ENCODE measurements at places on chromosomes 7 and 10.
A peak's percentile ranks its signal among the peaks of the same experiment; 100 is the strongest.

DNA sequence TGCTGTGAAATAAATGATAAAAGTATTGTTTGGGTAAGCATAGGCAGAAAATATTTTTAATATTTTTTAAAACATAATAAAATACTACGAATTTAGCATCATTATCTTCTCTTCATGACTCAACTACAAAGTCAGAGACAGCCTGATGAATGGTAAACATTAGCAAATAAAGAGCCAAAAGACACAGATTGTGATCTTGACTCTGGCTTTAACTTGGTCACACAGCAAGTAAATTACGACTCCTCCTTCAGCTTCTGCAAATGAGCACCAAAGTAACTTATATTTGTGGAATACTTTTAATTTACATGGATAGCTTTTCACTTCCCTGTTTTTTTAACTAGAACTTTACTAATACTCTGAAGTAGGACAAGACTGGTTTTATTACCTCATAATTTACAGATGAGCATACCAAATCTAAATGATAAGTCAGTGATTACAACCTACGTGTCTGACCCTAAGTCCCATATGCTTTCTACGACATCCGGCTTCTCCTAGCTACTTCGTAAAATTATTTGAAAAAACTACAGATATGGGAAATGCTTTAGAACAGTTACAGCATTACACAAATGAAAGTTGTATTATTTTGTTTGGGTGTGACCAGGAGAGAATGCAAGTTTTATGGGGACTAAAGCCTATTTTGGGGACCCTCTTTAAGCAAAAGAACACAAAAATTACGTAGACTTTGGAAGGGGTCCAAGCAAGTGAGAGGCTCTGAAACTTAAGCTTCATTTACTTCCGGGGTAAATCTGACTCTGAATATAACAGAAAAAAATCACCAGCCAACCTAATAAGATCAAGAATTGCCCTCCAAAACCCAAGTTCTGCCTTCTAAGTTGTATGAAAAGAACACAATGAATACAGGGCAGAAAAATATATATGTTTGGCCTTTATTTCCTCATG is 133.8 kb downstream of the CPEB3 start:
- no peak for DNase-seq

- no peak for DNase-seq
Measured at GRCh38 chr7:129913428-129913827, 39.3 kb downstream of the UBE2H start.

GRCh38 chr10:114502074-114502473 is 97.8 kb upstream of the AFAP1L2 start:
- no peak for DNase-seq

GRCh38 chr7:119397156-119397555 is 875.8 kb upstream of the KCND2 start:
- no peak for DNase-seq

DNA sequence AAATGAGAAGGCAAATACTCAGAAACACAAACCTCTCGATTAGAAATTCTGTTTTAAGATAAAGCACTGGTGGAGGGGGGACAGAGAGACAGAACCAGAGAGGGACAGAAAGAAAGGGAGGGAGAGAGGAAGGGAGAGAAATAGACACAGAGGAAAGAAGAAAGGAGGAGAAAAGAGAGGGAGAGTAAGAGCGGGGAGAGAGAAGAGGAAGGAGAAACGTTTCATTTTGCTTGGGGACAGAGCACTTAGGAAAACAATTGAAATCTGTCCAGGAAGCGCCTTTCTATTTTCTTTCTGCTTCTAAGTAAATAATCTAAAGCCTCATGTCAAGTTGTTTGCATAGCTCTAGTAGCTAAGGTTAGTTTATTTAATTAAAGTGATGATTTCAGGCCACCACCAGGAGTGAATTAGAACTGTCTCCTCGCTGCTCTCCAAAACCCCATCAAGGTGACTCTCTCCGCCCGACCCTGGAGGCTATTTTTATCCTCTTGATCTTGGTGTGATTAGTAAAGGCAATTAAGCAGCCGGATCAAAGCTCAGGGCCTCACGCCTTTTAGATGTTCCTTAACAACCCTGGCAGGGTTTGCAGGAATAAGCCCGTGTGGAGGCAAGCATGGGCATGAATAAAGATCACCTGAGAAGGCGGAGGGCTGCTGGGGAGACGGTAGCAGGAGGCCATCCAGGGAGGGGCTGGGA is 73.4 kb upstream of the INSIG1 start:
- DNase-seq: no peak

DNA sequence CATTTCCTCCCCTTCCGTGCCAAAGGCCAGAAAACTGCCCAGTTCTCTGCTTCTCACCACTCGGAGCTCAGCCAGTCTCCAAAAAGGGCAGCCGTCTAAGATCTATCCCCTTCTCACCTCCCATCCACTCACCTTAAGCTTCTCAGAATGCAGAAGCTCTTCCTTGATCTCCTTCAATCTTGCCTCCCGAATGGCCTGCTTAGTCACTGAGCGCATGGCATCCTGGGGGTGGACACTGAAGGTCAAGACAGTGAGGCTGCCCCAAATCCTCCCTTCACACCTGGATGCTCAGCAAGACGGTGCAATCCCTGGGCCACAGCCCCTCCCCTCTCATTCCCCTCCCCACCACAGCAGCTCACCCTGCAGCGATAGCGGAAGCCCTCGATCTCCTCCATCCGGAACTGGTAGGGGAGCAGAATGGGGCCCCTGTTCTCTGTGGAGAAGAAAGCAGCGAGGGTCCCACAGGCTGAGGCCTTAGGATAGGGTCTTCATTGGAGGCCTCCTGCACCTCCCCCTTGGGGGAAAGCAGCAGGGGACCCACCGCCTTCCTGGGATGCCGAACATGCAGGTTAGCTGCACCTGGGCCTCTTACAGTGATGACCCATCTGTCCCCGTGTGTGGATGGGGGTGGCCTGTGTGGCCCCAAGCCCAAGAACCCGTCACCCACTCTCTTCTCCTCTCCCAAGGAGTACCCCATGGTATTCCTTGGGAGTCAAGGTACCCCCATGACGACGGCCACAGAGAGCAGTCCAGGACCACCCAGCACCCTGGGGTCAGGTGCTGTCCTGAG is 4.7 kb downstream of the DDX56 start:
- DNase-seq: no peak

GRCh38 chr7:106418526-106418925 is 133.7 kb upstream of the NAMPT start:
- peak; percentile 28 for DNase-seq

GRCh38 chr7:38274486-38274885 is 1.1 kb upstream of the TARP start:
- DNase-seq: no peak

DNA sequence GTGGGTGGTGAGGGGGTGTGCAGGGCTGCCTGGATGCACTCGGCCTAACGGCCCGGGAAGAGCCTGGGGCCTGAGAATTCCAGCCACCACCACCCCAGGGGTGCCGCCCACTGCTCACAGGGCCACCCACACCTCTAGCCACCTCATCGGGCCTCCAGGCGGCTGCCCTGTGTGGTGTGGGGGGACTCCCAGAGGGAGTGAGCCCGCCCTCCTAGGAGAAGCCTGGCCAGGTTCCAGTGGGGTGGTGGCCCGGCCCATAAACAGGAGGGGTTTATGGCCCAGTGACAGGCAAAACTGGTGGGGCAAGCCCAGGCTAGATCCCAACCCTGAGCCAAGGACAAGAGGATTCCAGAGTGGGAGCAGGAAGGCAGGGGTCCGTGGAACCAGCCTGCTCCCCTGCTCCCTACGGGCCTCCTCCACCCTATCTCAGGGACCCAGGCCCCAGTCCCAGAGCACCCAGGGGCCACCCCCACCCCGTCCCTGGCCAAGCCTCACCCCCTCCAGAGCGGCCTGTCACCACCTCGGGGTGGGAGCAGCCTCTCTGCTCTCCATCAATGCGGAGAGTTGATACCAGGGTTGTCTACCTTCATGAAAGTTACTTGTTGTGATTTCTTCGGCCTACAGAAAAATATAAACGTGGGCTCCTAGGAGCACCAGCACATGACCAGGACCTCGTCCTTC is 20.2 kb upstream of the PDGFA start:
- no peak for DNase-seq

DNA sequence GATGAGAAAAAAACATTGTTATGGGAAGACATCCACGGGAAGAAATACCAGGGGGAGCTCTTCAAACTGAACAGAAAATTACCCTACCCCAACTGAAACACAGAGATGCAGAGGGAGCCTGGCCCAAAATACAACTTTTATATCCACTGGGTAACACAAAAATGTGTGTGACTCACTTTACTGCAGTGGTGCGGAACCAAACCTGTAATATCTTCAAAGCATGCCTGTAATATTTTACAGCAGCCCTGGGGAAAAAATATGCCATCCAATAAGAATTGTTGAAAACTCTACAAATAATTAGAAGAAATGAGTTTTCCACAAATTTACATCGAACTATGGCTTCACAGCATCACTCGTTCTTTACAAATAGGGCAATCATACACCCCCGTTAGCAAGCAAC is 49.8 kb upstream of the SRRM3 start:
- no peak for DNase-seq

- DNase-seq: no peak
Measured at GRCh38 chr10:2924431-2924830, 142.9 kb upstream of the PFKP start.

GRCh38 chr7:106016331-106016730 is 53.3 kb downstream of the CDHR3 start:
- peak; percentile 35 for DNase-seq

DNA sequence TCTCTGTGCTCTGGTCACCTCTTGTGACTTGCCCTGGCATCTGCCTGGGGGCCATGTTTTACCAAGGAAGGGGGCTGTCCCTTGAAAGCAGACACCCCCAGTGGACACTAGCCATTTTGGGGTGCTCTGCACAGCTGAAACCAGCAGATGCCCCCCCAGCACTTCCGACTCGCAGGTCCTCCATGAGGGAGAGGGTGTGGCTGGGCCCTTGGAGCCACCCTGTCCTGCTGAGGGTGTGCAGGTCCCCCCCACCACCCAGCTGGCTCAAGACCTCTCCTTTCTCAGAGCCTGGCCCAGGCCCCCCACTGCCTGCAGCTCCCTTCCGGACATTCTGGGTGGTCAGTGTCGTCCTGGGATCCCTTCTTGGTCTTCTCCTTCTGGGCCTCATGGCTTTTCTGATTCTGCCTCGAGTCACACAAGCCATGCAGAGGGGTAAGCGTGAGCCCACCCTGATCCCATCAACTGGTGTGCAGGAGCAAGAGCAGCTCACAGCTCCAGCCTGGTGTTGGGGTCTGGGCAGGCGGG is 12.3 kb downstream of the SCART1 start:
- no peak for DNase-seq

DNA sequence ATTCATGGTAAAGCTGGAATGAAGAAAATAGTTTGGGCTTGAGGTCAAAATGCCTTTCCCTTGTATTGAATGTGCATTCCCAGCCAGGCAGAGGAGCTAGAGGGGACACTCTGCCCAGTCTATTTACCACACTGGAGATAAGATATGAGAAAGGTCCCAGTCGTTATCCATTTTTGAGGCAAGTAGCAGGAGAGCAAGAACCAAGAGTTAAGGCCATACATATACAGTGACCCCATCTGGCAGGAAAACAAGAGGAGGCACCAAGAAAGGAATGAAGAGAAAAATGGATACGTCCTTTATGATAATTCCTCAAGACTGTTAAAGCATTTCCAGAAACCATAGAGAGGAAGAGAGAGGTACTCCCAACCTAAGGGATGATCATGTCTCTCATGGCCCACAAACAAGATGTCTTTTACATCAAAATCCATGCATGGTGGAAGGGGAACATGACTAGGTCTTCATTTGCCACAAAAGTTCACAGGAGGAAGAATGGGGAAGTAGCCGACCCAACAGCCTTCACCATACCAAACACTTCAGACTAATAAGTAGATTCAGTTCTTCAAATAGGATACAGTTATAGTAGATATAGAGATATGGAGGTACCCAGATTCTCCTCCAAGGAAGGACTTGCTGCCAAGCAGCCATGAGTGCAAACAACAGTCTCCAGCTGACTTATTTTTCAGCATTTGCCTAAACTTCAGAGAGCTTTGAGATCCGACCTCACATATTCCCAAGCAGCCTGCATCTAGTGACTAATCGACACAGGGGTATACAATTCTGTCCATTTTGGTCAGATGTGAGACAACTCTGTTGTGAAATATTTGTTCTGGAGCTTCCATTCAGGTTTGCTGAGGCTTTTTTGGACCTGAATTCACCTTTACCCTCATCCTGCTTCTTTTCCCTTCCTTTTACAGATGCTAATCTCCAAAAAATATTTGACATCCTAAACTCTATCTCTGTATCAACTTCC is 61.1 kb upstream of the CCDC71L start:
- DNase-seq: no peak

DNA sequence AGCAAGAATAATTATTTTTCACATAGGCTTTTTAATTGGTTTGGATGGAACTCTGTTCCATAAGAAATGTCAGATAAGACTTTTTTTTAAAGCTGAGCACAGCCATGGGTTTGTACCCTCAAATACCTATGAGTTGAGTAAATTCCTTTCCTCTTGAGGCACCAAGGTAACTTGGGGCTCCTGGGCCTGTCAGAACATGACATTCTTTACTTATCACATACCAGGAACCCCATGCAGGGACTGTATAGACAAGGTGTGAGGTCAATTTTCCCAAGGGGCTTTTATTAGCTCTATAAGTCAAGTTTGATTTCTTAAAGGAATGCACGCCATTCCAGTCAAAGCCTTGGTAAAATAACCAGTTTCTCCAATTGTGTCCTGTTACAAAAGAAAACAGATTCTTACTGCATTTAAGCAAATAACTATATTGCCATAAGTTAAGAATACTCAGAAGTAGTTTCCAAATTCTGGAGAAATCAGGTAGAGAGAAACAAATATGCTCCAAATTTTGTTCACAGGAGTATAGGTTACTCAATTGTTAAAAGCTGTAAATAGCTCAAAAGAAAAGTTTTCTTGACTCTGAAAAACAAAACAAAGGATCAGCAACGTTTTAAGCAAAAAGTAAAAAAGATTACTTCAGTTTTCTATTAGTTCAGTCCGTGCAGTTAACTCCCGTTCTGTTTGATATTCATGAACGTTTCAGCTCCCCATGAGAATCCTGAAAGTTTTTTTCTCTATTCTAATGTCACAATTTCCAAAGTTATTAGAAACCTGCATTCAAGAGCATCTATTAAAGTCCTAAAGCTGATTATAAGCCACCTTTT is 167.5 kb upstream of the NAMPT start:
- no peak for DNase-seq

- DNase-seq: no peak
Measured at GRCh38 chr7:70389531-70390151, 742.3 kb upstream of the GALNT17 start.
